ENCODE measurements at places on chromosomes 1 and 21.

DNA sequence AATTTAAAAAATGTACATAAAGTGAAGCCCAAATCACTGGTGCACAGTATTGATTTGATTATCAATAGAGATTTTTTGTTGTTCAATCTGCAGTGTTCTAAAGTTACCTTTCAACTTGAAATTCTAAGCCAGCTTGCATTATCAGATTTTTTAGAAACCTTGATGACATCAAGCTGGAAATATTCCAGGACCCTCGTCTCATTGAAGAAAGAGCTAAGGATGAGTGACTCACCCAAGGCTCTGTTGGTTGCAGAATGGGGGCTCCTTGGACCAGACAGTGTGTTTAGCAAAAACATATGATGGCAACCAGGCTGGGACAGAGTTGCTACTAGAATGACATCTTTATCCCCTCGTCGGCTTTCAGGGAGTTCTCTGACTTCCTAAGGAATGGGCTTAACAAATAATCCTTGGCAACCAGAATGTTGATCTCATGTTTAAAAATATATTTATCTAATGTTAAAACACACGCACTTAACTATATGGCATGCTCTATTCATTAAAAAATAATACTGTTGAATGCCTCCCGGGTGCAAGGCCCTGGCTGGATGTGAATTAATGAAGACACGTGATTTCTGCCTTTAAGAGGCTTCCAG, 79.7 kb downstream of the RUNX3 start:
- no peak for DNase-seq

DNA sequence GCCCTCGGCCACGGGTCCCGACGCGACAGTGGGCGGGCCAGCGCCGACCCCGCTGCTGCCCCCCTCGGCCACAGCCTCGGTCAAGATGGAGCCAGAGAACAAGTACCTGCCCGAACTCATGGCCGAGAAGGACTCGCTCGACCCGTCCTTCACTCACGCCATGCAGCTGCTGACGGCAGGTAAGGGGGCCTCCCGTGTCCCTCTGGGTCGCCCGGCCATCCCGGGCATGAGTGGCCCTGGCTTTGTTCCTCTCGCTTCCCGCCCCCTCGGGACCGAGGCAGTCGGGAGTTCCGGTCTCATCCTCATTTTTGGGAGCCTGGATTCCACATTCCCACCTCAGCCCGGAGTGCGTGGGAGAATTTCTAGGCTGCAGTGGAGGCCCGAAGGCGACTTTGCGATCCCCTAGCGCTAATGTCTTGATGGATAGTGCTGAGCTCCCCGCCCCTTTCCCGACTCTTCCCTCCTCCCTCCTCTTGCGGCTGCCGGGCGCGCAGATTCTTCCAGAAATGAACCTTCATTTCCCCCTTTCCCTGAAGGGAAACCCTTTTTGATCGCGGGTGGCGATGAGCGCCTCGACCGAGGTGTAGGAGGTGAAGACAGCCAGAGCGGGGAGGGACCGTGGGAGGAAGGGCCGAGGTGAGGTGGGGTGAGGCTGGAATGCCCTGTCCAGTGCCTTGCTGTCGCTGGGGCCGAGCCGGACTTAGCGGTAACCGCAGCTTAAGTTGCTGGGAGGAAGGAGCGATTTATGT, 705 bp downstream of the KHDRBS1 start:
- DNase-seq, result no peak

DNA sequence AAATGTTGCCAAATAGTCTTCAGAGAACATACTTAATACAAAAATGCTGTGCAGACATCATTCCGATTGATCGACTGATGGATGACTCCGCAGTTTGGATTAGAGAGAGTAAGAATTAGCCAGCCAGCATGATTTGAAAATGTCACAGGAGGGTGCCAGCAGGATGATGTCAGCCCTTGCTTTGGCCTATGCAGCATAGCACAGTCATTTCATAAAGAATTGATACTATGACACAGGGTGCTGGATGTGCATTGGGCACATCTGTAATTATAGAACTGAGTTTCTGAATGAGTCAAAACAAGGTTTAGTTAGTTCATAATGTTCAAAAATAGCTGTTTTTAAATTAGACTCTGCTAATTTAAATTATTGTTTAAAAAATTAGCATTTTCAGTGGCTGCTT, 21.6 kb upstream of the TRAF5 start:
- no peak for DNase-seq

DNA sequence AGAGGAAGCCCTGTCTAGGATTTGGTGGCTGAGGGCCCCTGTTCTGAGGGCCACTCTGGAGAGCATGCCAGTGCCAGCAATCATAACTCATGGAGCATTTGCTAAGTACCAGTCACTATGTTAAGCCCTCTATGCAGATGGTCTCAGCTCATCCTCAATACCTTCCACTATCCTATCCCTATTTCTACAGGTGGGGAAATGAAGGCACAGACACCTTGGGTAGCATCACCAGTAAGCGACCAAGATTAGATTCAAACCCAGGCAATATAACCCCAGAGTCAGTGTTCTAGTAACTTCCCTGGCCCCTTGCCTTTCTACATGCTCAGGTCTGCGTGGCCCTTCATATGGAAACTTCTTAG, 7.9 kb upstream of the NBPF1 start:
- no peak for DNase-seq

DNA sequence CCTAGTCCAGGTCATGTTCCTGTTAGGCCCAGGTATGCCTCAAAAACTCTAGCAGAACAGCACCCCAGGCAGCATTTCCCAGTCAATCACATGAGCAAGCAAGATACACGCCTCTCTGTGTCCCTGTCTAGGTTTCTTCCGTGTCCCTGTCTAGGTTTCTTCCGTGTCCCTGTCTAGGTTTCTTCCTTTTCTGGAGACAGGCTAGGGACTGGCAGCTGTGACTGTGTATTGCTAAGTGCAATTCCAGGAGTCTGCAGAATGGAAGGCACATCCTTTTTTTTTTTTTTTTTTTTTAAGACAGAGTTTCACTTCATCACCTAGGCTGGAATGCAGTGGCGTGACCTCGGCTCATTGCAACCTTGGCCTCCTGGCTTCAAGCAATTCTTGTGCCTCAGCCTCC, 77.6 kb downstream of the SETD4 start:
- no peak for DNase-seq

GRCh38 chr1:26788836-26789611, 1.3 kb downstream of the PIGV start:
- DNase-seq, result no peak

- no peak for DNase-seq
These were observed 665 bp downstream of the EFHD2 start for GRCh38 chr1:15410223-15410883.

DNA sequence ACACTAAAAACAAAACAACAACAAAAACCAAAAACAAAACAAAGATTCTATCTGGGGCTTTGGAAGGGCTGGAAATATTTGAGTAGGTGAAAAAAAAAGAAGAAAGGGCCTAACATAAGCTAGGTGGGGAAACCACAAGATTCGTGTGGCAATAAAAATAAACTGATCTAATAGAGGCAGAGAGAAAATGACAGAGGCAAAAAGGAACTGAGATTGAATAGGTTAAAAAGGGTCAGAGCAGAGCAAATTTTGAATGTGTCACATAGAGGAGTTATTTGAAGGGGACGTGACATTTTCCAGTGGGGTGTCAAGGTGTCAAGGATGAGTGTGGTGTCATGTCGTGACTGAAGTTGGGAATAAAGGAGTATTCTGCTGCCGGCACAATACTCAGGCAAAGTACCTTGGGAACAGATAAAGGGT, 65.2 kb upstream of the RALGPS2 start:
- no peak for DNase-seq

GRCh38 chr1:94883691-94884090, 43.2 kb downstream of the CNN3 start:
- no peak for DNase-seq

DNA sequence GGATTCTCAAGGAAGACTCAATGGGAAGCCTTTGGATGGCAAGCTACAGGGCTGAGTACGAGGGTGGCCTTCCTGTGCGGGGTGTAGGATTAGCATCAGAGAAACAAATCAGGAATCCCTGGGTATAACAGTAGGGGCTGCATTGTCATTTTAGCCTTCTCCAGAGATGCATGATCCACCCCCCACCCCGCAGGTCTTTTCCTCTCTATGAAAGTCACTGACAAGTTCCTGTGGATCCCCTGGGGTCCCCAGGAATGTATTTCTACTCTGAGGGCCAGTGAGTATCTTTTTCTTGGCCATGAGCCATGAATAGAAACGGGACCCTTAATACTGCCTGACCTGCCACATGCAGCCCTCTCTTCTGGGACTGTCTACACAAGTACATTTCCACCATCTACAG, 473.0 kb upstream of the VAMP3 start:
- DNase-seq, result no peak

GRCh38 chr1:180542113-180542837, 16.5 kb upstream of the OVAAL start:
- no peak for DNase-seq

GRCh38 chr1:58881471-58881994, 97.7 kb upstream of the JUN start:
- no peak for DNase-seq

DNA sequence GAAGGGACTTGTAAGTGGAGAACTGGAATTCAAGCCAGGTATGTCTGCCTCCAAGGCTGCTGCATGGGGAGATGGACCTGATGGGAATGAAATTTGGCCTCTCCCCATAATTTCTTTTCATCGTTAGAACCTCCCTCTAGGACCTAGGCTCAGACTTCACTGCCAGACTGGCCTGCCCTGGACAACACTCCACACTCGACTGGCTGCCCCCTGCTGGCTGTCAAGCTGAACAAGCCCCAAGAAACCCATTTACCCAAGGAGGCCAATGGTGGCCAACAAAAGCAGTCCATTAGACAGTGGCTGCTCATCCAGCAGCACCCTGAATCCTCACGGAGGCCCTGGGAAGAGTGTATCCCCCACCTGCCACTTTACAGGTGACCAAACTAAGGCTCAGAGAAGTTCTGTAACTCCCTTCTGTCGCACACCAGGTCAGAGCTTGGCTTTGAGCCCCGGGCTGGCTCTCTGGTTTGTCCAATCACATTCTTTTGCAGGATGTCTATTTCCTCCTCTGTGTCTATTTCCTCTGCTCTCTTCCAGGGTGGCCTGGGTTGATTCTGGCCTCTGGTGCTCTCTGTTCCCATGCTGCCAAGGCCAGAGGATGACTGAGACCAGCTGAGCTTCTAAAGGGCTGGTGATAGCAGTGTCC, 3.8 kb downstream of the RNF186 start:
- no peak for DNase-seq

GRCh38 chr1:245026247-245026646, 128.5 kb upstream of the KIF26B start:
- no peak for DNase-seq

GRCh38 chr1:180254854-180255253, 24.8 kb downstream of the LHX4 start:
- no peak for DNase-seq

- no peak for DNase-seq
These were observed 72.9 kb downstream of the TRIM11 start for GRCh38 chr1:228333739-228334115.

DNA sequence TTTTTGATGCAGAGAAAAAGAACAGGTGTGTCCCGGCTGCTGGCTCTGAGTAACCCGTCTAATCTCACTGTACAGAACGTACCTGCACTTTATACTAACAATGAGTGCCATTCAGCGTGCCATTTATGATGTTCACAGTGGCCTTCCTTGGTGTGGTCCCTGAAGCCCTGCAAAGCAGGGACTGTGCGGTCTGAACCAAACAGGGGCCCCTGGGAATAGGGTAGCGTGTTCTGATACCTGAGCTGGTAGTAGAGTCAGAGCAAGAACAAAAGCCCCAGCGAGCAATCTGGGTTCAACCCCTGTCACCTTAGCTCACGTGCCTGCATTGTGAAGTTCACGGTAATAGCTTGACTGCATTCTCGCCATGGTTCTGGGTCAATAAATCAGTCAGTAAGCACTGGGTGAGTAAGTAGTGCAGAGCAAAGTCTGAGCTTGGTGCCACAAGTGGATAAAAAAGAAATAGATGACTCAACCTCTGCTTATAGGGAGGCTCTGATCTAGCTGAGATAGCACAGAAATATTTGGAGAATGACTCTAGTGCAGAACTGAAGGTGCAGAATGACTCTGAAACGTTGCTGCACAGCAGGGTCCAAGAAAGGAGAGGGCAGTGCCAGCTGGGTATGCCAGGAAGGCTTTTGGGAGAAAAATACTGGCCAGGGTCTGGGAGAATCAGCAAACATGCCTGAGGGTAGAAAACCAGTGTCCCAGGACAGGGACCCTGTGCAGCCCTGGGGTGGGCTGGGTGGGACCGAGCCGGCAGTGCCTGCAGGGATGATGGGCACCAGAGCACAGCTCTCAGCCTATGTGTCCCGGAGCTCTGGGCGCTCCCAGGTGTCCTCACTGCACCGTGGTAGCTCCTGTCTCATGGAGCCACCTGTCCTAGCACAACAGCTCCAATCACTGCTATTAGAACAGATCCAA, 125.9 kb downstream of the RHOU start:
- no peak for DNase-seq

DNA sequence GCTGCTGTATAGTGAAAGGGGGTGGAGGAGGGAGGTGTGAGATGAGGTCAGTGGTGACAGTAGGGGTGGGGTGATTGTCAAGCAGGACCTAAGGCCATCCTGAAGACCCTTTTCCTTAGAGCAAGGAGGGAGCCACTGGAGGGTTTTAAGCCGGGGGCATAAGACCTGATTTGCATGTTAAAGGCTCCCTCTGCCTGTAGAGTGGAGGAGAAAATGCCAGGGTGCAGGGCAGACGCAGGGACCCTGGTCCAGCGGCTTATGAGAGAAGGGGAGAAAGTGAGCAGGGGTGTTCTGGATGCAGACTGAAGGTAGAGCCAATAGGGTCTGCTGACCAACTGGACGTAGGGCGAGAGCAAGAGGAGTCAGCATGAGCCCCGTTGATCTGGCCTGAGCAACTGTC, 154.1 kb downstream of the TRABD2B start:
- no peak for DNase-seq

DNA sequence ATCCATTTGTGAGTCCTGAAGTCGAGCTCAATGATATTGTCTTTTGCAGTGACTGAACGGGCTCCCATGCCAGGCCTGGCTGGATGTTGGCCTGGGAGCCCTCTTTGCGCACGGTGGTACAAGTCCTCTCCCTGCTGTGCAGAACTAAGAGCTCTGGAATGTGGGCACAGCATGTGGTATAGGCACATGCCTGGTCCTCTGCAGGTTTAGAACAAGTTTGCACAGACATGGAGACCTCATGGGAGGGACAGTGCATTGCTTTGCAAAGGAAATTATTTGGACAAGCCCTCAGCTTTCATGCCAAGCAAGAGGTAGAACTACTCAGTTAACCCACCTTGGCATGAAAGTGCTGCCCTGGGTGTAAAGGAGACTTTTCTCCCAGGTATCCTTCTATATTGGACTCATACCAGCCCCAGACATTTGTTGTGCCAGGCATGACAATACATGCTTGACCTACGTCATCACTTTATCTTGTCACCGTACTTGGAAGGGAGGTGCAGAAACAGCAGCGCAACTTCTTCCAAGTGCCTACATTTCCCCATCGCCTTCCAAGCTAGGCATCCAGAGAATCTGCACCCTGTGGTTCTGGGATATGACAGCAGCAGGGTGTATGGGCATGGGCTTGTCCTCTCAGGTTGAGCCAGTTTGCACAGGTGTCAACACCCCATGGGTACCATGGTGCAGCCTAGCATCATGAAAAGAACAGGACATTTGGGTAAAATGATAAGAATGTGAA, 37.6 kb upstream of the MRPS6 start:
- no peak for DNase-seq

Measured in cortex of kidney (tissue), 1 donor.